ENCODE measurements at places on chromosomes 5 and 9. TPM values are rescaled to one million over a fixed set of nuclear protein-coding genes. Genes with fewer than 3 reads are reported as not detected.

- peak overlapping the region; percentile 76 for H3K4me3 ChIP-seq
- H3K27ac ChIP-seq, result peak overlapping the region; percentile 81
- H3K36me3 ChIP-seq, result no peaks in the 10 kb centered on the region
- peaks cover 34% of the 10 kb centered on the region for H3K4me1 ChIP-seq
- no peaks in the 10 kb centered on the region for H3K27me3 ChIP-seq
Observed at GRCh38 chr5:10333154-10334006, 20.1 kb upstream of the MARCHF6 start.

GRCh38 chr5:127988146-127988760 lies 95.3 kb upstream of the SLC12A2 start:
- no peak for DNase-seq
- no peaks in the 10 kb centered on the region for H3K36me3 ChIP-seq
- no peak overlapping the region for H3K4me3 ChIP-seq
- no peak overlapping the region for H3K27ac ChIP-seq

GRCh38 chr9:9177081-9177480 lies 1377.5 kb upstream of the DMAC1 start:
- H3K27me3 ChIP-seq, result no peaks in the 10 kb centered on the region
- no peaks in the 10 kb centered on the region for H3K36me3 ChIP-seq
- no peak overlapping the region for H3K4me3 ChIP-seq
- DNase-seq, result no peak
- no peak overlapping the region for H3K27ac ChIP-seq

- no peaks in the 10 kb centered on the region for H3K36me3 ChIP-seq
- DNase-seq, result no peak
- no peak overlapping the region for H3K4me3 ChIP-seq
- no peaks in the 10 kb centered on the region for H3K4me1 ChIP-seq
- H3K27ac ChIP-seq, result no peak overlapping the region
Observed at GRCh38 chr5:60722416-60722815, 22.4 kb upstream of the DEPDC1B start.

GRCh38 chr5:82720213-82721086 lies 356.7 kb downstream of the TMEM167A start:
- no peak overlapping the region for H3K27ac ChIP-seq
- H3K4me3 ChIP-seq, result no peak overlapping the region
- no peaks in the 10 kb centered on the region for H3K27me3 ChIP-seq
- H3K4me1 ChIP-seq, result no peaks in the 10 kb centered on the region
- no peaks in the 10 kb centered on the region for H3K36me3 ChIP-seq
- DNase-seq, result no peak

- no peaks in the 10 kb centered on the region for H3K36me3 ChIP-seq
- no peak overlapping the region for H3K27ac ChIP-seq
- peaks cover 5% of the 10 kb centered on the region for H3K4me1 ChIP-seq
- no peak for DNase-seq
- H3K27me3 ChIP-seq, result no peaks in the 10 kb centered on the region
Observed at GRCh38 chr9:90783964-90784363, 17.7 kb upstream of the SYK start.

DNA sequence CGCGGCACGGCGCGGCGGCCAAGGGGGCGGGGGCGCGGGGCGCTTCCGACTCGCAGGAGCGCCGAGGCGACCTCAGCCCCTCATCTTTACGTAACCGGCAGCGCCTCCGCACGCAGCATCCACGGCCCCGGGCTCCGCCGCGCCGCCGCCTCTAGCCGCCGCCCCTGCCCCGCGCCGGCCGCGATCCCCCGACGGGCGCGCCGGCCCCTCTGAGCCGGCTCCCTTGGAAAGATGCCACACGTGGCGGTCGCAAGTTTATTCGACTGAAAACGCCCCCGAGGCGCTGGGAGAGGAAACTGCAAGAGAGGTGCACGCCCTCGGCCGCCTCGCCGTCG lies 1.0 kb downstream of the KLF9 start:
- no peaks in the 10 kb centered on the region for H3K27me3 ChIP-seq
- no peaks in the 10 kb centered on the region for H3K36me3 ChIP-seq
- peak overlapping the region; percentile 99 for H3K27ac ChIP-seq
- peak overlapping the region; percentile 92 for H3K4me3 ChIP-seq
- DNase-seq, result peak; percentile 86

LMBRD2 gene
- polyA plus RNA-seq, result 2.6 TPM

RMRP gene
- polyA plus RNA-seq, result 118 TPM

MAMDC2 gene
- polyA plus RNA-seq, result 5.1 TPM

DNA sequence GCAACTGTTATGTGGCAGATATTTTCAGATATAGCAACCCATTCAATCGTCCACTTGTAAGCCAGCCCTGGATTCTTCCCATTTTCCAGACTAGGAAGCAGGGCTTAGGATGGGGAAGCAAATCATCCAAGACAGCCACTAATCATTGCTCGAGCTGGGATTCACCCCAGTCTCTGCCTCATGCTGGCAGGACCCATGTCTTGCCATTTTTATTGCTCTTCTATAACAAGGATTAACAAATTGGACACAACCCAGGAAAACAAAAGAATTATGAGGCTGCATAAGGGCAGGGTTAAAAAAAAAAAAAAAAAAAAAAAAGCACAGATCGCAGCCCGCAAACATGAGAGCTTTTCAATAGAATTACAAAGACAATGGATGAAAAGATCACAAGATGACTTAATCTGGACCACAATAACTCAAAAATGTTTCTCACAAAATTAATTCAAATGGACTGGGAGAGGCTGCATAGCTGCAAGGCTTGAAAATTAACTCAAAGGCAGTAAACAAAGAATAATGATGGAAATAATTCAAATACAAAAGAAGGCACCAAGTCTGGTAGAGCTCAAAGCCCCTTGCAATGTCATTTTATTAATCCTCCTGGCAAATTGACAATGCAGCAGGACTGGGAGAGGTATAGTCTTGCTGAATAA lies 40.7 kb downstream of the ASTN2 start:
- H3K4me3 ChIP-seq, result no peak overlapping the region
- H3K27me3 ChIP-seq, result no peaks in the 10 kb centered on the region
- H3K27ac ChIP-seq, result no peak overlapping the region

IL3 gene
- polyA plus RNA-seq, result not detected

GRCh38 chr5:130316971-130317680 lies 412.9 kb downstream of the CHSY3 start:
- H3K4me3 ChIP-seq, result no peak overlapping the region
- no peak overlapping the region for H3K27ac ChIP-seq
- no peaks in the 10 kb centered on the region for H3K36me3 ChIP-seq
- DNase-seq, result no peak
- H3K4me1 ChIP-seq, result no peaks in the 10 kb centered on the region
- no peaks in the 10 kb centered on the region for H3K27me3 ChIP-seq

- H3K4me1 ChIP-seq, result peaks cover 9% of the 10 kb centered on the region
- peak; percentile 25 for DNase-seq
- H3K36me3 ChIP-seq, result no peaks in the 10 kb centered on the region
- H3K27ac ChIP-seq, result no peak within 1 kb of the TSS
- H3K27me3 ChIP-seq, result peaks cover 20% of the 10 kb centered on the region
- H3K4me3 ChIP-seq, result peak within 1 kb of the TSS; percentile 48
Observed at GRCh38 chr5:37839407-37840052, at the start of gene GDNF. TSS of gene GDNF (minus strand) at chr5:37840041. CDS start at chr5:37834796, 5,245 bp downstream.

GRCh38 chr9:80013891-80014290 lies 442.1 kb downstream of the TLE4 start:
- no peaks in the 10 kb centered on the region for H3K4me1 ChIP-seq
- no peaks in the 10 kb centered on the region for H3K36me3 ChIP-seq
- H3K4me3 ChIP-seq, result no peak overlapping the region
- no peak for DNase-seq

LIFR gene
- polyA plus RNA-seq, result 12.6 TPM

GRCh38 chr5:159936686-159937329 lies 20.5 kb downstream of the ADRA1B start:
- no peaks in the 10 kb centered on the region for H3K36me3 ChIP-seq
- DNase-seq, result no peak
- no peaks in the 10 kb centered on the region for H3K27me3 ChIP-seq
- H3K27ac ChIP-seq, result no peak overlapping the region
- H3K4me1 ChIP-seq, result peaks cover 5% of the 10 kb centered on the region
- H3K4me3 ChIP-seq, result no peak overlapping the region

DNA sequence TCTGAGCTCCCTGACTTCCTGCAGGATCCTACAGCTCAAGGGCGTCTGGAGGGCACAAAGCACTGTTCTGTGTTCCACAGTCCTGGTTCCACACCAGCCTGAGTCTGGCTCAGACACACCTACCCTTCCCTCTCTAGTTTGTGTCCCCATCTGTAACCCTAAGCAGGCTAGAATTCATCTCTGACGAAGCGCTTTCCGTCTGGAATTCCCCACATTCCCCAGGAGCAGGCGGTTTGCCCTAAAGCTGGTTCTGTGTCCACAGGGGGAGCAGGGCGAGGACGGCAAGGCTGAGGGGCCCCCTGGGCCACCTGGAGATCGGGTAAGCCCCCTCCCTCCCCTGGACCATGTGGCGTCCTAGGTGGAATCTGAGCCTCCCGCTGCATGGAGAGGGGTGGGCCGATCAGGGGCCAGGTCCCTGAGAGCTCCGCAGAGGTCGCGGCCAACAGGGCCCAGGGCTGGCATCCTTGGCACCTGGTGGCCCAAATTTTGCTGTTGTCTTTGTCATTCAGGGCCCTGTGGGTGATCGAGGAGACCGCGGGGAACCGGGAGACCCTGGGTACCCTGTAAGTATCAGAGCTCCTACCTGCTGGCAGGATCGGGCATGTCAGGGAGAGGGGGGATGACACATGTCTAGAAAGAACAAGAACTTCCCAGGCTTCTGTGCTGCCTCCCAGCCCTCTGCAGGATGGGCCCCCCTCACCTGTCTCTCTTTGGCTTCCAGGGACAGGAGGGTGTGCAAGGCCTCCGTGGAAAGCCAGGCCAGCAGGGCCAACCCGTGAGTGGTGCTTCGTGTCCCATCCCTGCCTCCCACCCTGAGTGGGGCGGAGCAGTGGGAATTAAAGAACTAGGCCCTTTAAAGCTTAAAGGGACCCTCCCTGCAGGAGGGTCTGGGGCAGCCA lies 34.5 kb upstream of the ORM1 start:
- peaks cover 13% of the 10 kb centered on the region for H3K36me3 ChIP-seq
- no peak overlapping the region for H3K4me3 ChIP-seq
- peak; percentile 16 for DNase-seq
- no peak overlapping the region for H3K27ac ChIP-seq
- H3K4me1 ChIP-seq, result no peaks in the 10 kb centered on the region

GRCh38 chr9:84975926-84976325 lies 306.4 kb downstream of the NTRK2 start:
- no peak for DNase-seq
- H3K27me3 ChIP-seq, result no peaks in the 10 kb centered on the region
- no peaks in the 10 kb centered on the region for H3K36me3 ChIP-seq

DNA sequence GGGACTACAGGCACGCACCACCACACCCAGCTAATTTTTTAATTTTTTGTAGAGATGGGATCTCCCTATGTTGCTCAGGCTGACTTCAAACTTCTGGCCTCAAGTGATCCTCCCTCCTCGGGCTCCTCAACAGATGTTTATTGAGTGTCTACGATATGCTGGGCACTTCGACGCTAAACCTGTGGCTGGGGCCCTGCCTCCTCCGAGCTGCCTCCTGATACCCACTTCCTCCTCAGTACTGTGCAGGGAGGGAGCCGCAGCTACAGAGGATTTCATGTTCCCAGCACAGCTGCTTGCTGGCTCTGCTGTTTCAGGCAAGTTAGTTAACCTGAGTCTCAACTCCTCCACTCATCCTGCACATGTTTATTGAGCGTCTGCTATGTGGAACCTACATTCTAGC lies 9.6 kb downstream of the AIF1L start:
- no peak for DNase-seq
- H3K4me1 ChIP-seq, result peaks cover 14% of the 10 kb centered on the region
- H3K27ac ChIP-seq, result no peak overlapping the region
- H3K27me3 ChIP-seq, result no peaks in the 10 kb centered on the region
- H3K4me3 ChIP-seq, result no peak overlapping the region

HRCT1 gene
- 6.3 TPM for polyA plus RNA-seq

GRCh38 chr5:41878643-41879478 lies 8.6 kb upstream of the OXCT1 start:
- no peak overlapping the region for H3K4me3 ChIP-seq
- no peak for DNase-seq
- no peaks in the 10 kb centered on the region for H3K4me1 ChIP-seq
- no peak overlapping the region for H3K27ac ChIP-seq

LRRC26 gene
- polyA plus RNA-seq, result not detected

FBXO10 gene
- polyA plus RNA-seq, result 2.4 TPM

OGN gene
- 2.1 TPM for polyA plus RNA-seq

GRCh38 chr9:16500386-16500785 lies 370.1 kb downstream of the BNC2 start:
- H3K36me3 ChIP-seq, result no peaks in the 10 kb centered on the region
- no peaks in the 10 kb centered on the region for H3K27me3 ChIP-seq
- H3K4me3 ChIP-seq, result no peak overlapping the region
- DNase-seq, result no peak
- no peak overlapping the region for H3K27ac ChIP-seq

GRCh38 chr5:144378681-144379080 lies 208.0 kb downstream of the KCTD16 start:
- DNase-seq, result no peak
- no peaks in the 10 kb centered on the region for H3K4me1 ChIP-seq
- no peaks in the 10 kb centered on the region for H3K27me3 ChIP-seq
- H3K4me3 ChIP-seq, result no peak overlapping the region
- no peak overlapping the region for H3K27ac ChIP-seq

DNA sequence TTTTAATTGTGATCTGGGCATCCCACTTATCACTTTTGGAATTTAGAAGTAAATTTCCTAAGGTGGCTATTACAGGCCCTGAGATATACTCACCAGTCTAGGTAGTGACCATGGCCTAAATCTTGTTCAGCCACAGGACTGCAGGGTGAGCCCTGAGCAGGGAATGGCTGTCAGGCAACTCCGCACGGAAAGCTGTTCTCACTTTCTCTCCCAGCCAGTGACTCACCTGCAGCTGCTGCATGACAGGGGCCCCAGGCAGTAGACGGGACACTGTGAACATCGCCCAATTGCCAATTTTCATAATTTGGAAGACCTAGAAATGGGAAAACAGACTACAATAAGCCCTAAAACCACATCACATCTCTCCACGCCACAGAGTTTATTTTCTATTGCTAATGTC lies 69.6 kb upstream of the TAF1L start:
- H3K4me3 ChIP-seq, result no peak overlapping the region
- no peaks in the 10 kb centered on the region for H3K27me3 ChIP-seq
- no peak for DNase-seq
- H3K4me1 ChIP-seq, result no peaks in the 10 kb centered on the region

ANXA1 gene
- polyA plus RNA-seq, result 89.9 TPM

- H3K27ac ChIP-seq, result no peak within 1 kb of the TSS
- H3K27me3 ChIP-seq, result no peaks in the 10 kb centered on the region
- no peaks in the 10 kb centered on the region for H3K36me3 ChIP-seq
- peak; percentile 69 for DNase-seq
Observed at GRCh38 chr5:73625944-73626811, at the start of gene ARHGEF28. TSS of gene ARHGEF28 (plus strand) at chr5:73626196. CDS start at chr5:73684852, 58,656 bp downstream.

CDH18 gene
- not detected for polyA plus RNA-seq

Data from heart left ventricle (tissue), 16 donors.